Dermis microvascular lymphatic vessel endothelial cell (primary cell): ENCODE measurements at places on chromosomes 3 and 15. TPM values are rescaled to one million over a fixed set of nuclear protein-coding genes. Genes with fewer than 3 reads are reported as not detected.
A peak's percentile ranks its signal among the peaks of the same experiment; 100 is the strongest.

Gene CHRNA3
- total RNA-seq = under 0.01 TPM in 1 of 2 replicates, not detected in the other

Gene WDR49
- 0.13 TPM in 2 replicates for total RNA-seq

Gene KLF15
- total RNA-seq = 1.7 and 5.8 TPM in 2 replicates

Gene UNC13C
- not detected in 2 replicates for total RNA-seq

Gene HLTF
- total RNA-seq = 14.2 and 15.6 TPM in 2 replicates

Gene SLC25A38
- 13.5 and 19.1 TPM in 2 replicates for total RNA-seq

Gene TUSC7
- not detected in 2 replicates for total RNA-seq

Gene CACNA2D2
- total RNA-seq = under 0.01 TPM in 2 replicates

Gene PLSCR2
- 0.13 TPM in 1 of 2 replicates, not detected in the other for total RNA-seq

Gene KNG1
- not detected in 2 replicates for total RNA-seq

- peak; percentile 3 for DNase-seq
Observed at GRCh38 chr3:142857056-142857455, 31.8 kb downstream of the PCOLCE2 start.

- DNase-seq = no peak
Observed at GRCh38 chr3:85255949-85256348, 297.2 kb downstream of the CADM2 start.

DNA sequence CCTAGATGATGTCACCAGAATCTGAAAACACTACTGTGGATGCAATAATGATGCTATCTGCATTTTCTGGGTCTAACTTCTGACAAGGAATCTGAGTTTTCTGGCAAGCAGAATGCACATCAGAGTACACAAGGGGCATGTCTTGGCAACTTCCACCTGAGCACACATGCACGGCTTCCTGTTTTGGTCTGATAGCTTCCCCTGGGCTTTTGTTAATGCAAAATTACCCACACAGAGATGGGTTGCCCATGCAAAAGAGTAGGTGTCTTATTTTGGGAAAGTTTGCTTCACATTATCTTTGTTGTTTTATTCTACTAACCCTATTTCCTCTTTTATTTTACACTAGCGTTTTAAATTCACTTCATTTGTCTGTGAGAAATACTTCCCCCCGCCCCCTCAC lies 74.2 kb upstream of the SATB1 start:
- DNase-seq = no peak

GRCh38 chr3:52917044-52917443 lies 19.7 kb upstream of the STIMATE start:
- no peak for DNase-seq

DNA sequence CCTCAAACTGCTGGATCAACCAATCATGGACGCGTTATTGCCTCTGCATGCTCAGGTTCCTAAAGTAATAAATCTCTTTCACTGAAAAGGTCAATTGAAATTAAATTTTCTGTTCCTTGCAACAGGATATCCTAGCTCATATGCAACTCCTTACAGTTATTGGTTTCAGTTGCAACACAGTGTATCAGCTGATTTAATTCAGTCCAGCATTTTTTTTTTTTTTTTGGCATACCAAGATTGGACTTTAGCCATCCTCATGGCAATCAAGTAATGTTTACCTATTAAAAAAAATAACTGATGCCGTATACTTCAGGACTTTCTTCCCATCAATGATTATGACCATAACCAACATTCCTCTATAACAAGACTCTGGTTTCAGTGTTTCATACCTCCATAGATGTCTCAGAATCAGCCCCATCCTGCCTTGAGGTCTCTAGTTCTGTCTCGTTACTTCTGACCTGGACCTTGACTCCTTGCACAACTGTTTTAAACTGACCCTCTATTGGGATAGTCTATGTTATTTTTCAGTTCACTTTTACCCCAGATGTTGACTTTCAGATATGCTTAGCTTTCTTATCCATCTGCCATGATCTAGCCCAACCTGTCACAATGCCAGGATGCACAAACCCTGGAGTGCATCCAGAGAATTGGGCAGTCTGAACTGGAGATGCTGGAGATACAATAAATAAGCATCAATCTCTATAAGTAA lies 265.0 kb upstream of the GADL1 start:
- DNase-seq = no peak

DNA sequence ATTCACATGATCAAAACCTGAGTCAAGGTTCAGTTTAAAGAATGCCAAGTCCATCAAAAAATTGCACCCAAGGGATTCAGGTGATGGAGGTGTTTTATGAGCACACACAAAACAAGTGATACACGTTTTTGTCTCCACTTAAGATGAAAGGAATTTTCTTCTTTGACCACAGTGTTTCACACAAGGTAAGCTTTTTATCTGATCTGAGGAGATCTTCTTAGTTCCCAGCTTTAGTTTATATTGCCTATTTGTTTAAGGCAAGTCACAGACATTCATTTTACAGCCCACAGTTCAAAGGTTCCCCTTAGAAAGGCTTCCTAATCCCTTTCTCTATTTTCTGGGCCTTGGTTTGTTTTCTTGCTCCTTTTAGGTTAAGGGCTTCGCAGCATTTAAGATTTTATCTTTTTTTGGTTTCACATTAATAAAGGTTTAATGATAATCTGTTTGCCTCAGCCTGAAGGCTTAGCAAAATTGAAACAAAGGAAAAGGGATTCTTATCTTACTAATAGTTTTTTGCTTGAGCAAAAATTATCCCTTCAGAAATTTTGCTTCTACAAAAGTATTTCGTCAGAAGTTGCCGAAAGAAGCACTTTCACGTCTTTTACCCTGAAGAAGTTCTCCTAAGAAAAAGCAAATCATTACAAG lies 420.5 kb upstream of the NAALADL2 start:
- no peak for DNase-seq

GRCh38 chr3:58116161-58116955 lies 94.4 kb downstream of the DNASE1L3 start:
- DNase-seq = no peak

GRCh38 chr3:118973050-118973449 lies 61.6 kb downstream of the IGSF11 start:
- DNase-seq = no peak

DNA sequence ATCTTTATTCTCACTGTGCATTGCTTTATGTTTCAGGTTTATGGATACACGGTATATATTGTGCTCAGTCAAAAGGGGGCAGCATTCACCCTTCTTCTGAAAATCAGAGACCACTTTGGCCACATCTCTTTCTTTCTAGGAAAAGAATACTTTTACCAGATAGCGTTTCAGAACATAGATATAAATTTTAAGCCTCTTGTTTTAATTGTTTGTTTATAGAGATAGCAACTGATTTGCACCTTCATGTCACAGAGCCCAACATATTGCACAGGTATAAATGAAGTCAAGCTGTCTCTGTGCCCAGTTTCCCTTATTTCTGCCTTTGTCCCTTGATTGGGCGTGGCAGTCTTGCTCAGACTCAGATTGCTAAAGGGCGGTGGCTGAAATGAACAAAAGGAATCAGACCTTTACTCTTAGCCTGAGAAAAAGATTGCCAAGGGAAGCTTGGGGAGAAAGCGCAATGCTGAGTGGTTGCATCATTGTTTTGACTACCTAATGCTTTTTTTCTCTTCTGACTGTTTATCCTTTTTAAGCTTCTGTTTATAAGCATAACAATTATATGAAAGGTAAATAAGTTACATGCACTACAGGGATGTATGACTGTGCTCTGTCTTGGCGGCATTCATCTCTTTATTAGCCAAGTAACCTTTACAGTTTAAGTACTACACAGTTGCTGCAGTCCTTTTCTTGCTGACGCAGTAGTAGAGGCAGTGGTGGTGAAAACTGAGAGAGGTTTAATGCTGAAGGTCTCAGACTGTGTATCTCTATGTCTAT lies 70.8 kb upstream of the ZBTB20 start:
- peak; percentile 54 for DNase-seq

DNA sequence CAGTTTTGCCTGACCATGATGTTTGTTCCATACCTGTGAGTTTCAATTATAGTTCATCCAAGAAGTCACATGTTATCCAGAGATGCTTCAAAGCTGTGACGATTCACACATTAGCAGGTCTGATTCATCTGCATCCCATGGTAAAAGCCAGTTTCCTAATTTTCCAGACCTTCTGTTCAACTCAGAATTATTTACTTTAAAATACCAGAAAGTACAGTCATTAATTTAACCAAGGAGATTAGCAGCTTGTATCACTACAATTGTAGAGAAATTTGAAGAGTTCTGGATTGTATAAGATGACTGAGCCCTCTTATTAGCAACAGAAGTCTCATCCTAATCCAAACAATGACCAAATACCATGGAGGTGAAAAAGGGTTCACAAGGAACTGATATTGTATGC lies 76.1 kb upstream of the THBS1 start:
- DNase-seq = no peak

GRCh38 chr15:99148851-99149276 lies 44.0 kb downstream of the SYNM start:
- DNase-seq = peak; percentile 63

DNA sequence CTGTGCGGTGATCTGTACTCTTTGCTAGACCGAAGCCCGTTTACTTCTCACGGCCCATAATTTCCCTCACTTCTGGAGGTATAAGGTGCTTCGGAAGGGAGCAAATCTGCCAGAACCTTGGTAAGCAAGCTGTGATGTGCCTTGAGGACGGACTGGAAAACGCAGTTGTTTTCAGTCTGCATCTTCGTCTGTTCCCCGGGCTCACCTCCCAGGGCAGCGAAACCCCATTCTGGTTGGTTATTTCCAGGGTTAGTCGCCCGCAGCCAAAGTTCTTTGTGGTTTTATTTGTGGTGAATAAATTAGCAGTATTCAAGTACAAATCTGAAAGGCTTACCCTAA lies 401 bp downstream of the RAMAC start:
- peak; percentile 35 for DNase-seq

DNA sequence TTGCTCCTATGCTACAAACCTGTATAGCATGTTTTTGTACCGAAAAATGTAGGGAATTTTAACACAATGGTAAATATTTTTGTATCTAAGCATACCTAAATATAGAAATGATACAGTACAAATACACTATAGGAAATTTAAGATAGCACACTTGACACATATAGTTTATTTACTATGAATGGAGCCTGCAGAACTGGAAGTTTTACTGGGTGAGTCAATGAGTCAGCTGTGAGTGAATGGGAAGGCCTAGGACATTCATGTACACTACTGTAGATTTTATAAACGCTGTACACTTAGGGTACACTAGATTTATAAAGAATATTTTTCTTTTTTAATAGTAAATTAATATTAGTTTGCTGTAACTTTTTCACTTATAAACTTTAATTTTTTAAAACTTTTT lies 707.7 kb upstream of the EPHA6 start:
- no peak for DNase-seq

GRCh38 chr15:25183581-25184251 lies 228.9 kb downstream of the SNRPN start:
- no peak for DNase-seq

GRCh38 chr3:10715886-10716285 lies 100.1 kb upstream of the SLC6A11 start:
- no peak for DNase-seq

DNA sequence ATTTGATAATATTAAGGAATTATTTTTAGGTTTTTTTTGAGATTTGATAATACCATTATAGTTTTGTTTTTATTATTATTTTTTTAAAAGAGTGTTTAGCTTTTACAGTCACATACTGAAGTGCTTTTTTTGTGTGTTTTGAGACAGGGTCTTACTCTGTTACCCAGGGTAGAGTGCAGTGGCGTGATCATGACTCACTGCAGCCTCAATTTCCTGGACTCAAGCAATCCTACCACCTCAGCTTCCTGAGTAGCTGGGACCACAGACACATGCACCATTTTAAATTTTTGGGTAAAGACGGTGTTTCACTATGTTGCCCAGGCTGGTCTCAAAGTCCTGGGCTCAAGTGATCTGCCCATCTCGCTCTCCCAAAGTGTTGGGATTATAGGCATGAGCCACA lies 73.0 kb downstream of the SUMF1 start:
- DNase-seq = peak; percentile 92

DNA sequence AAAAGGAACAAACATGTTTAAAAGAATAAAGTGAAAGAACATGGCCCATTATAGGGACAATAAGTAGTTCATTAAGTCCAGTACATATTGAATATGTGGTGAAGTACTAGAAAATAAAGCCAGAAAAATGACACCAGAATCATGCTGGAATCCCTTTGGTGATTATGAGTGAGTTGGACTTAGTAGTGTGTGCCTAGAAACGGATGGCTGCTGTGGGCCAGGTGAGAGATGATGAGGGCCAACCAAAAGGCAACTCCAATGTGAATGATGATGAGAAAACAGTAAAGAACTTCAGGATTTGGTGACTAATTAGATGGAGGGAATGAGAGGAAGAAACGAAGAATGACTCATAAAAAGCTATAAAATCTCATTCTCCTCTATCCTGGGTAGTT lies 3.3 kb downstream of the CRYGS start:
- DNase-seq = no peak

- DNase-seq = no peak
Observed at GRCh38 chr15:93900476-93901400, 330.6 kb upstream of the MCTP2 start.

DNA sequence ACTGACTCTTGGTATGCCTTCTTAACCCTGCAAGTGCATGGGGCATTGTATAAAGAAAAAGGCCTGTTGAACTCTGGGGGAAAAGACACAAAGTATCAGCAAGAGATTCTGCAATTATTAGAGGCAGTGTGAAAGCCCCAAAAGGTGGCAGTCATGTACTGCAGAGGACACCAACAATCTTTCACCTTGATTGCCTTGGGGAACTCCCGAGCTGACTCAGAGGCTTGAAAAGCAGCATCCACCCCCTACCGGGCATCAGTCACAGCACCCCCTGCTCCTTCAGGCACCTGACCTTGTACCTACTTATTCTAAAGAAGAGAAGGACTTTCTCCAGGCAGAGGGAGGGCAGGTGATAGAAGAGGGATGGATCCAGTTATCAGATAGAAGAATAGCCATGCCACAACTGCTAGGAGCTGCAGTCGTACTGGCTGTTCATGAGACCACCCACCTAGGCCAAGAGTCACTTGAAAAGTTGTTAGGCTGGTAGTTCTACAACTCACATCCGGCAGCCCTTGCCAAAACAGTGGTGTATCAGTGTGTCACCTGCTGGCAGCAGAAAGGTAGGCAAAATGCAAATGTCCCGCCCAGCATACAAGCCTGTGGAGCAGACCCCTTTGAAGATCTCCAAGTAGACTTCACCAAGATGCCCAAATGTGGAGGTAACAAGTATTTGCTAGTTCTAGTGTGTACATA lies 241.6 kb upstream of the CNTN6 start:
- DNase-seq = no peak

GRCh38 chr3:118292841-118293240 lies 741.8 kb downstream of the IGSF11 start:
- DNase-seq = no peak

- no peak for DNase-seq
Observed at GRCh38 chr15:101526442-101526841, 36.9 kb upstream of the PCSK6 start.

DNA sequence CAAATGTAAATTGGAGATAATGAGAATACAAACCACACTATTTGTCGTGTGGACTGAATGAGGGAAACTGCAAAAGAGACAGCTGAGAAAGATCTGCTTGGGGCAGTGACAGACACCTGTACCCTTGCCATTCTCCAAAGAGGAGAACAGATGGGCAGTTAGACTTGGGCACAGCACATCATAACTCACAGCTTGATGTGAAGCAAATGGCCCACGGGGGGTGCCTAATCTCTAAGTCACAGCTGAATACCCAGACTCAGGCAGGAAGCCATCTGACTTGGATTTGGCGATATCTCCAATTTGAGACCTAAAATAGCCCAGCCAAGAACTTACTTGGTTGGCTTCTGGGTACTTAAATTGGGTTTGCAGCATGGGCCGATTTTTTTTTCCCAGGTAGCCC lies 10.0 kb upstream of the SLC6A11 start:
- DNase-seq = no peak

- DNase-seq = no peak
Observed at GRCh38 chr3:73504239-73504638, 120.5 kb downstream of the PDZRN3 start.

GRCh38 chr15:51623386-51623938 lies 891 bp upstream of the DMXL2 start:
- DNase-seq = no peak

GRCh38 chr3:143753006-143753405 lies 95.3 kb downstream of the SLC9A9 start:
- no peak for DNase-seq
